ENCODE measurements at places on chromosomes 5 and 9. TPM values are rescaled to one million over a fixed set of nuclear protein-coding genes. Genes with fewer than 3 reads are reported as not detected.

Gene ROR2
- total RNA-seq: 23.6 TPM

Gene TRIO
- total RNA-seq: 168 TPM

DNA sequence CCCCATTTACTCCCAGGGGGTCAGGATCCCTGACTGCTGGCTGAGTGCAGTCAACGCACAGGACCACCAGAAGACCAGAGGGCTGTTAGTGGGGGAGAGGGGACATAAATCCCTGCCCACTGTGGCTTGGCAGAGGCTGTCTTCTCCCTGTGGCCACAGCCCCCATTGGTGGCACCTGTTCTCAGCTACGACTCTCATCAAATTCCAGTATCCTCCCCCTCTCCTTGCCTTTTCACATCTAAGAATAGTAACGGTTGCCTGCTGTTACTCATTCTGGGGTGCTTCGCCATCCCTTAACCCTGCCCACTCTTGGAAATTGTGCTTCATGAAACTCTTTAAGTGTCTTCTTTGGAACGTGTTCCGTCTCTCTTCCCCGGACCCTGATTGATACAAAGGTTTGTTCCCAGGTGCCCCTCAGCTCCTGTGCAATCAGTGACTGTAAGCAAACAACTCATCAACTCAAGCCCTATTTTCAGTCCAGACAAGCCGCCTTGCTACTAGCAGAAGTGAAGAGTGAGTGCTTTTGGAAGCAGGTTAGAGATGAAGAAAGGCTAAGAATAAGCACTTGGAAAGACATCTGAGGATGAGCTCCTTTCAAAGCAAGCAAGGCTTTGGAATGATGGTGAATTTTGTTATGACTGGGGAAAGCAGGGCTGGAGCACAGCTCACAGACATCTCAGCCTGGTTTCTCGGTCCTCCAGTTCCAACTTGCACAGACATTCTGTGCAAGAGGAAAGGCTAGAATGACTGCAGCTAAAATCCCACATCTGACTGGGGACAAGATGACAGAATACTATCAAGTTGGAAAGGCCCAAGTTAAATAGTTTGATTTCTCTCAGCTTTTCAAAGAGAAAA lies 22.9 kb upstream of the DENND1A start:
- DNase-seq: no peak

GRCh38 chr5:177366528-177367322 lies 9.0 kb downstream of the RGS14 start:
- peak; percentile 79 for DNase-seq

DNA sequence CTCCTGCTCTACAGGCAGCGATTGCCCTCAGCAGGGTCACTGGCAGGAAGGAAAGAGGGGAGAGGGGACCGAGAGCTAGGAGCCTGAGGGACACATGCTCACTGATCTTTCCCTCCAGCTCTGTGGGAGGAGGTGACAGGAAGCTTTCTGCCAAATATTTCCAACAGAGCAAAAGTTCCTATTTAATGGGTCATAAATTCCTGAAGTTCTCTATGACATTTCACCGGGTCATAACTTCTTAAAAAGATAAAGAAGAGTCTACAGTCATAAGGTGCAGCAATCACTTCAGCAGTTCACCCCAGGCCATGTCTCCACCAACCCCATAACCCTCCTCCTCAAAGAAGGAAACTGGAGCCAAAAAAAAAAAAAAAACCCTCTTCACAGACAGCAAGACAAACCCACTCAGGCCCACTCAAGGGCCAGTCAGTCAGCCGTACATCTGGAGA lies 481.1 kb downstream of the NR2F1-AS1 start:
- DNase-seq: no peak

DNA sequence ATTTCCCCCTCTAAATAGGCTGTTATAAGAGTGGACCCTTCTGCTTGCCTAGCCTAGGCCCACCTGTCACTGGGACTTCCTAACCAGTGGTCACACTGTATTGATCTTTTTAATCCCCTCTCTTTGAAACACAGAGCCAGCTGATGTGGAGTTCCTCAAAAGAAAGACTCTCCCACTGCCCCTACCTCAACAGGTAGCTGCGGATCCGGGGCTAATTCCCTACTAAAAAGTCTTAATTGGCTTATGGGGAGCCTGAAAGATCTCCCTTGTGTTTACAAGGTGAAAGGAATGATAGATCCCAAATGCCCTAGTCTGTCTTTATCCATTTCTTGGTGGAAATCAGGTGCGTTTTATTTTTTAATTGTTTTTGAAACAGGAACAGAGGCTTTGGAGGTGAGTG lies 2.0 kb downstream of the NEUROG1 start:
- DNase-seq: no peak

- DNase-seq: no peak
Measured at GRCh38 chr9:7216004-7216841, 458.4 kb downstream of the KDM4C start.

Data from progenitor cell of endocrine pancreas (in vitro differentiated cells).